ENCODE measurements at places on chromosomes 16 and 17.

DNA sequence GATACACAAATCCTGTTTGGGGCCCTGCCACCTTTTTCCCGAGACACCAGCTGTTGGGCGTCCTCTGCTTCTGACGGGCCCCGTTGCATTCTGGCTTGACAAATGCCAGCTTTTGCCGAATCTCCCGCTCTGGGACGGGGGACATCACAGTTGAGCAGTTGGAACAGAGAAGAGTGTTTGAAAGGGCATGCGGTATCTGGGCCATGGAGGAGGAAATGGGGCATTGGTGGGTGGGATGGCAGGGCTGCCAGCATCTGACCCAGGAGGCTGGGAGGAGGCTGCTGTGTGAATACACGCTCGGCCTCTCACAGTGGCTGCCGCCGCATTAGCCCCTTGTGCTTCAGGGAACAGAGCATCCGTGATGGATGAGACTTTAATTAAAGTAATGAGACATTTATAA is 184.3 kb upstream of the TNRC6C start:
- DNase-seq: no peak

GRCh38 chr16:15041271-15042004 is 14.4 kb downstream of the NTAN1 start:
- DNase-seq: no peak

GRCh38 chr17:68443972-68444464 is 13.3 kb downstream of the WIPI1 start:
- DNase-seq: no peak

DNA sequence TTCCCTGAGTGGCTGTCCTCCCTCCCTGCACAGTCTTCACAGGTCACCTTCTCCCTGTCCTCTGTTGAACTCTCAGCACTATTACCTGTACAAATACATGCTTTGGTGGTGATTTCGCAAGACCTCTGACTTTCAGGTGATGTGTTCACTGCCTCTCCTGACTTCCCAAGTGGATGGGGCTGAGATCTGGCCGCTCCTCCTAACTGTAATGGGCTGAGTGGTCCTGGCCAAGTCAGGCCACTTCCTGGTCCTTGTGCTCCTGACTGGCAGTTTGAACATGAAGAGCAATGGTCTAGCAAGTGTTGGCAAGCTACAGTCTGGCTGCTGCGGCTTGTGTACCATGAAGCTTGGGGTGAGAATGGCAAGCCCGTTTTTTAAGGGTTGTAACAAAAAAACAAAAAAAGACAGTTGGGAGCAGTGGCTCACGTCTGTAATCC is 11.7 kb upstream of the TMED6 start:
- DNase-seq: no peak

GRCh38 chr17:48543854-48544348 is 1.0 kb downstream of the HOXB2 start:
- DNase-seq: no peak

All from NCI-H146 (cell line).